Activated CD4-positive, alpha-beta T cell treated with anti-CD3 and anti-CD28 coated beads for 1 hour (primary cell): ENCODE measurements at places on chromosomes 1 and 21.

- DNase-seq: no peak
Measured at GRCh38 chr1:27297903-27298302, 24.1 kb upstream of the TMEM222 start.

DNA sequence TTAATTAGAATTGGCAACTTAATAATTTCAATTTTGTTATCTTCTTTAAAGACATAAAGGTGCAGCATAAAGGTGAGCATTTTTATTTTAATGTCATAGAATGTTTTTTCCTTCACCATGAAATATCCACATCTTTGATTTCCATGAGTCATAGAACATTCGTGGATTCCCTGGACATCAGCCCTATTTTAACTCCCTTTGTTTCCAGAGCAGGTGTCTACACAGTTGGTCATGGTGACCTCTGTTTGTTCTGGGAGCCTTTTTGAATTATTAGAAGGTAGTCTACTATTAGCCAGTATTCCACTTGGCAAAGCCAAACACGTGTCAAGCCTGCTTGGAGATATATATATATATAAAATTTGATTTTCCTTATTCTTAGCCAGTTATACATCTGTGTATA is 572.9 kb downstream of the LTN1 start:
- DNase-seq: no peak

- DNase-seq: no peak
Measured at GRCh38 chr1:12626888-12627287, 8.9 kb upstream of the DHRS3 start.

GRCh38 chr1:93000291-93000690 is 39.0 kb upstream of the DIPK1A start:
- DNase-seq: no peak

DNA sequence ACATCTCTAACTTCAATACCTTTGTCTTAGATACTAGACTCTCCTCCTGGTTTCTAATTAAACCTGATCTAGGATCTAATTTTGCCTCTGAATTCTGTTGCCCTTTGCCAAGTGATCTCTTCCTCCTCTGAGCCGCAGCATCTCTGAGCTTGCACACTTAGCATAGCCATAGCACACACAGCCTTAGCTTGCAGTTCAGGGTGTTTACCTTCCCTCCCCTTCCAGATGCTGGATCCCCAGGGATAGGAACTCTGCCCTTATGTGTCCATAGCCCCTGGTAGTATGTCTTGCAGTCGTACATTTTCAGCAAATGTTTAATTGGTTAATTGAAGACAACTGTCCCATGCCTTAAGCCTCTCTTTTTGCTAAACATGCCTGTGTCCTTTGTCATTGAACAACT is 30.3 kb downstream of the SELL start:
- DNase-seq: no peak

GRCh38 chr1:73042403-73042802 is 760.1 kb upstream of the NEGR1 start:
- no peak for DNase-seq

DNA sequence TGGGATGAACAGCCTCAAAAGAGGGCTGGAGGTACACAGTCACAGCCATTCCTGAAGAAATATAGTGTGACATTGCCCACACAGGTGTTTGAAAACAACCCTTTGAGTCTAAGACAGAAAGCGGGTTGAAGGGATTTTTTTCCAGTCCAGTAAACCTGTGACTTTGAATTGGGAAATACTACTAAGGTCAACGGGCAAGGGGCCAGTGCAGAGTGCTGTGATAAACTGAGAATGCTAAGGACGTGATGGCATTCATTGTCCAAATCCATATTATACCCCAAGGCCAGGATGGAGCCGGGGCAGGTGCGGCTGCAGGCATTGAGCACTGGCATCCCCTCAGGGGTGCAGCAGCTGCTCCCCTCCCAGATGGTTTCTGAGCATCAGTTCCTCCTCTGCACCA is 36.6 kb downstream of the KIAA0040 start:
- no peak for DNase-seq

GRCh38 chr1:208136459-208137182 is 107.6 kb downstream of the PLXNA2 start:
- no peak for DNase-seq

GRCh38 chr1:175900171-175900570 is 156.8 kb upstream of the TNR start:
- no peak for DNase-seq

GRCh38 chr1:48803474-48803873 is 26.8 kb upstream of the BEND5 start:
- DNase-seq: no peak

DNA sequence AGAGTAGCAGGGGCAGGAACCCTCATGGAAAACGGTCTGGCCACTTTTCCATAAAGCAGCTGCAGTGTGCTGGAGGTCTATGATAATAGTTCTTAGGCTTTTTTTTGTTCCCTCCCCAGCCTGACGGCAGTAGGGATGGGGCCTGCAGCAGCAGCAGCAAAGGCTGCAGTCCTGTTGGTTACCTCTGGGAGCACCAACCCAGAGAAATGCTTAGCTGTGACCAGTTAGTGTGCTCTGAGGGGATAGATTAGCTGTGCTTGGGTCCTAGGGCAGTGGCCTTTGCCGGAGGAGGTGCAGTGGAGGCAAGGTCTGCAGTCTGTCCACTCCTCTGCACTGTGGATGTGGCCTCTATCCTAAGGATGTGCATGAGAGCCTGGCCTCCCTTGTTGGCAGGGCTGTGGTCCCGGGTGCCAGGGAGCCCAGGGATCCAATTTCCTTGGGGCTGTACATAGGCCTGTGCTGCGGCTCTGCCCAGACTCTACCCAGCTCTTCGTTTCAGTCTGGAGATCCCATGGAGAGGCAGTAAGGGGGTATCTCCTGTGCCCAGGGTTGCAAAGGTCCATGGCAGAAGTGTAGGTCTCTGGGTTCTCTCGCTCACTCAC is 322.7 kb downstream of the PTBP2 start:
- DNase-seq: no peak

DNA sequence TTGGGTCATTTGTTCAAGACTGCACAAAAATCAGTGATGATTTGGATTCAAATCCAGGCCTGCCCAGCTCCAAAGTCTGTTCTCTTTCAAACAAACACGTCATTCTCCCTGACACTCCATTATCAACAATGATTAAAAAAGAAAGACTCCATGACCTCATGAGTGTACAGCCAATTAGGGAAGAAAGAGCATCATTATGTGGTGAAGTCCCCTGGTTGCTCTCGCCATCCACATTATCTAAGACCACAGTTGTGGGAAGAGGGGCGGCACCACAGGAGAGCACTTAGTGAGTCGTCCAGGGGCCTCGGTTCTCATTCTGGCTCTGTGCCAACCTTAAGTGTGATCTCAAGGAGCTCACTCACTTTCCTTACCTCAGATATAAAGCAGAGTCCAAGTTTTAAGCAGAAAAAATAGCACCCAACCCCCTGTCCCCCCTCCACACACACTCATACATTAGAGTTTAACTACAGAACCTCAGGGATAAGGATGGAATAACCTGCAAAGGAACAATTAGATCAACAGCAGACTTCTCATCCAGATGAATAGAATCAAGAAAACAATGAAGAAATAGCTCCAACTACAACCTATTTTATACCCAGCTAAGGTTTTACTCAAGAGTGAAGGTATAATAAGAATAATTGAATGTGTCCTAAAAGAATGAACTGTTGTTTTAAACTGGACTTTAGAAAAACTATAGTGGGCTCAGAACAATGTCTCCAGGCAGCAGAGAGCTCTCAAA is 47.8 kb downstream of the COL6A1 start:
- no peak for DNase-seq

GRCh38 chr1:228750915-228751314 is 15.6 kb downstream of the RHOU start:
- DNase-seq: no peak

DNA sequence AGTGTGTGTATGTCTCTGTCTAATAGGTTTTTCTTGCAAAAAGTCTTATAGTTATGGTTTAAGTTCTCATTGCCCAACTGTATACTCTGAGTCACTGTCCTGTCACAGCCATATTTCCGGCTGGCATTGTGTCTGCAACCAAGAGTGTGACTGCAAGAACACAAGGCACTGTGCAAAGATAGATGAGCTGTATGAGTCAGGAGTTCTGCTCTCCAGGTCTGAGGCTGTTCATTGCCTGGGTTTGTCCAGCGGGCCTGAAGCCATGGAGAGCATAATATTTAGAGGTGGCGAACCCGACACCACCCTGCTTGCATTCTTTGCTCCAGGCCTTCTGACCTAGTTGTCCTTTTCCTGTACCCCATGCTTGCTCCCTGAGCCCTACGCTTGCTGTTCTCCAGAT is 50.9 kb upstream of the CNIH3 start:
- no peak for DNase-seq

DNA sequence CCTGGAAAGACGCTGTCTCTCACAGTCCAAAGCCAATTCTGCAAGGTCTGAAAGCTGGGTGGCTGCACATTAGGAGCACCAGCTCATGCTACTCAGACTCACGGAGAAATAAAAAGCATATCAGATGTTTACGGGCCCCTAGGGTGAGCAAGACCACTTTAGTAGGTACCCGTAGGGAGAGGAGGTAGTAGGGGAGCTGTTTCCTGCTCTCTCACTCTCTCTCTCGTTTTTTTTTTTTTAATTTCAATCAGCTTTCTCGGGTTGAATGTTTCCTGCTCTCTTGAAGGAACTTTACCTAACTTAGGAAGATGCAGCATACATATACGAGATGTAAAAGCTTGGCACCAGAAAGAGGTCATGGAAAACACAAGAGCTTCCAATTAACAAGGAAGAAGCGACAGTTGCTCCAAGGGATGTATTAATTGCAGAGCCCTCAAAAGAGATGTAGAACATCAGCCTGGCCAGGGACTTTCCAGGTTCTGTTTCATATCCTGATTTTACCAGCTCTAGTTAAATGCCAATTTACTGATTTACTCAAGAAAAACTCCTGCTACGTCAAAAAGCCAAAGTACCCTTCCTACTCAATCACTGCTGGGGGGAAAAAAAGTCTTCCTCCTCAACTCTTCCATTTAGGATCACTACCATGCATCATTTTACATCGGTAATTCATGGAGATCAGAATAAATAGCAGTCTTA is 3.1 kb downstream of the LORICRIN start:
- no peak for DNase-seq

- no peak for DNase-seq
Measured at GRCh38 chr1:240800291-240800690, 188.3 kb upstream of the GREM2 start.

DNA sequence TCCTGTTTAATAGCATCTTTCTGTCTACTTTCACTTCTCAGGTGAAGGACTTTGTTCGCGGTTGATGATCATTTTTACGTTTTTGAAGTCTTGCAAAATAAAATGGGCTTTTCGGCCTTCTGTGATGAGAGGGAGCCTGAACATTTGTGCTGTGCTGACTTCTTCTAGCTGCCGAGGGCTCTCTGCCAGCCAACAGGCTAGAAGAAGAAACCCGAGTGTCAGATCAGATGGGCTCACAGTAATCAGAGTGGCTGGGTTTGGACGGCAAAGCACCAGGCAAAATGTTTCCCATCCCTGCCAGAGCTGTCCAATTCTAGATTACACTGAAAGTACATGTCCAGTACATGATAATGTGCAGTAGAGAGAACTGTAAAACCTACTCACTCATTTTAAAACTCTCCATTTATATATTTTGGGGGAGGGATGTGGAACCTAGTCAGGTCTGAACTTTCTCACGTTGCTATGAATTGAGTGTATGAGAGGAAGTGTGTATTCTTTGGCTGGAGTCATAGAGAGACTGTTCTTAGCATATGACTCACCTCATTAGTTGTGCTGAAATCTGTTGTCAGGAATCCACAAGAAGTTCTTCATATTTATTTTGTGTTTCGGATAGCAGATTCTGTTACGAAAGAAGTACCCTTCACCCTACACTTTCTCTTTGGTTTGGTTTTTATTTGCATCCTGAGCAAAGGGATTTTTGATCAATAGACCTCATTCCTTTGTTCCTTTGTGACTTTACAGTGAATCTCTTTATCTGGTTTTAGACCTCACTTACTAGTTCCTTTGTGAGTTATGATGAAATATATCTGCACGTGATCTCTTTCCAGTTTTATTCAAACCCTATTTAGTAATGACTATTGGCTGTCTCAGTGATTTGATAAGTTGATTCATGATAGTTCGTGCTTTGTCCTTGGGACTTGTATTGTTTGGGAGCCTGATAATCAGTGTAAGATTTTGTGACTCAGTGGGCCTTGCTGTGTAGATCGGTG is 4.8 kb downstream of the ATP1A1 start:
- DNase-seq: no peak

- DNase-seq: no peak
Measured at GRCh38 chr1:182181167-182181572, 119.7 kb upstream of the ZNF648 start.

- DNase-seq: no peak
Measured at GRCh38 chr1:92663775-92664174, 121.1 kb downstream of the EVI5 start.

DNA sequence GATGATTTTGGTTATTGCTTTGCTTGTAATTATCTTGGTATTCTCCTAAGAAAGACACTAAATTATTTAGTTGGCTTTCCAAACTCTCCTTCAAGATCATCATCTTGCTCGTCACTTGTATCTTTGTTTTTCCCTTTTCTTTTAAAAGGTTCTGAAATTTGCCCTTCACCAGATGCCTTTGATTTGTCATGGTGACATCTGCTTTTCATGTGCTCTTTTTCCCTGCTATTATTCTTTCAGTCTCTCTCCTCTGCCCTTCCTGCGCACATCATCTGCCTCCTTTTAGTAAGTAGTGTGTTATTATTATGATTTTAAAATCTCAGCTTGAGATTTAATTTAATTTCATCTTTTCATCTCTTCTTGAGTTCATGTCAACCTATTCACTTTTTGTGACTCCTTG is 92.1 kb downstream of the BACH1 start:
- no peak for DNase-seq

DNA sequence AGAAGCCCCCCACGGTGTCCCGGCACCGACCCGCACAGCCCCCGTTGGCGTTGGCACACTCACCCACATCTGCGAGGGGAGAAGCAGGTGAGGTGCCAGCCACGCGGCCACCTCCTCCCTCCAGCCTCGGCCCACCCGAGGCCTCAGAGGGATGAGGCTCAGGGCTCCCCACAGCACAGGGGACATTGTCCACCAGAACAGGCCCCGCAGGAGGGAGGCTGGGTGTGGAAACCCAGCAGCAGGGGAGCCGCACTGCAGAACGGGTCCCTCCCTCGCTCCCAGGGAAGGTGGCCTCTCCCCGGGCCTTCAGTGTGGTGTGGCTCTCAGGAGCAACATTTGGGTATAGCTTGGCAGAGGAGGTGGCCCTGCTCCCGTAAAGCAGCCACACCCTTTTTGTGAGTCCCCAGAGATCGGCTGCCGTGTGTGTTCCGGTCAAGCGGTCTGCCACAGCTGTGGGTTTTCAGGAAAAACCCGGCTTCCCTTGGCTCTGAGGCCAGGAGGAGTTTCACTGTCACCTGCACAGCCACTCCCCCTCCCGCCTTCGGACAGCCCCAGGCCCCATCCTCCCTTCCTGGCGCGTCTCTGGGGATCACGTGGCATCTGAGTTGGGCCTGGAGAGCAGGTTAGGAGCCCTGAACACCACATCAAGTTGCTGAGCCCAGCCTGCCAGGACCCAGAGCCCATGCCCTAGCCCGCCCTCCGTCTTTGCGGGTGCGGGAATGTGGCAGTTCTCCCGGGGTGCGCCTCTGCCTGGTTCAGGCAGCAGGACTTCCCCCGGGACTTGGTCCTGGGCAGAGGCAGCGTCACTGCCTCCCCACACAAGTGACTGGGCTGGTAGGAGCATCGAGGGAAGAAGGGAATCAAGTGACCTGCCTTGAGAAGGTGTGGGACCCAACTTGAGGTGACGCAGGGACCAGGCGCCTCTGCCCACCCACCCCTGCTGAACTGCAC is 64.0 kb downstream of the MEGF6 start:
- DNase-seq: no peak
